ENCODE measurements at places on chromosomes 1 and 21.

GRCh38 chr1:1602304-1602967 lies 2.5 kb upstream of the FNDC10 start:
- DNase-seq: no peak

DNA sequence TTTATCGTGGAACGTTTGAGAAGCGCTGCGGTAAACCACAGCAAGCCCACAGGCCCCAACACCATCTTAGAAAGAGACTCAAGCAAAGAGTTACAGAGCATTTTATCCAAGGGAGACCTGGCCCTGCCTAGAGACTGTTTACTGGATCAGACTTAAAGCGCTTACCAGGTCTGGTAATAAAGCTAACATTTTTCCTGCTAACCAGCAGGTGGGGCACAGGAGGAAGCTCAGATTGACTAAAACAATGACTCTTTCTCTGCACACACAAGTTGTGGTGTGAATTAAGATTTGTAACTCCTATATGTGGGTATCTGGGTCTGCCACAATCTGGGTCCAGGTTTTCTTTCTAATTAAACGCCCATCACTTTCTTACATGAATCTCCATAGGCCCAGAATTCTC lies 136.5 kb upstream of the ETS2 start:
- no peak for DNase-seq

DNA sequence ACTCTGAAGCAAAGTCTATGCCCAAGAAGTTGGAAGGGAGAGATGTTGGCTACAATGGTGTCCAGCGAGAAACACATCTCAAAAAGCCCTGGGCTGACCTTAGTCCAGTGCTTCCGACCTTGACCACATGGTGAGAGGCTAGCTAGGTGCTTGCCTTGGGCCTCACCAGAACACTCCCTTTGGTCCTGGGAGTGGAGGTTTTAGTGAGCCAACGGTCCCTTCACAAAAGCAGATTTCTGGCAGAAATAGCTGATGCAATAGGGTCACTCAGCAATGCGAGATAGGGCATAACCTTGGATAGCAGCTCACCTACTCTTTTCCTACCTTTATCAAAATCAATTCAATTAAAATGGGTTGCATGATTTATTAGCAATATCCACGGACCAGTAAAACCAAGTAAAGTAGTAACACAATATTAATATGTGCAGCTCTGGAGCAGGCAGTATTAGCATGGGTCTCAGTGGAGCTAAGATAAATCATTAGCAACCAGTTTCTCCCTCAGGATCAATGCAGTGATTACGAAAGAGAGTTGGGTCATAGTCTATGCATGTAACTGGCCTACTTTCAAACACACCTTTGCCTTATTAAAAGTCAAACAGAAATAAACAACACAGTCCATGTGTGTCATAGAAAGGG lies 1.9 kb downstream of the SLC30A10 start:
- DNase-seq: no peak

GRCh38 chr1:48109390-48110013 lies 112.3 kb upstream of the TRABD2B start:
- peak; percentile 30 for DNase-seq

GRCh38 chr1:248704606-248705005 lies 2.0 kb upstream of the OR14I1 start:
- no peak for DNase-seq

- DNase-seq: no peak
Measured at GRCh38 chr1:200367841-200368534, 41.8 kb downstream of the ZNF281 start.

GRCh38 chr1:72224506-72224905 lies 57.8 kb downstream of the NEGR1 start:
- DNase-seq: no peak

- DNase-seq: no peak
Measured at GRCh38 chr1:70318191-70318590, 36.3 kb downstream of the ANKRD13C start.

GRCh38 chr1:25090707-25091422 lies 141.4 kb downstream of the SYF2 start:
- no peak for DNase-seq

- DNase-seq: peak; percentile 86
Measured at GRCh38 chr1:37764888-37765441, at the start of gene EPHA10. Gene EPHA10, minus strand, starts transcription at chr1:37765120. Its CDS starts 54 bp downstream, at chr1:37765066.

- DNase-seq: peak; percentile 15
Measured at GRCh38 chr1:47388891-47389238, 27.2 kb upstream of the FOXE3 start.

GRCh38 chr1:116020668-116021272 lies 44.5 kb downstream of the SLC22A15 start:
- peak; percentile 20 for DNase-seq

DNA sequence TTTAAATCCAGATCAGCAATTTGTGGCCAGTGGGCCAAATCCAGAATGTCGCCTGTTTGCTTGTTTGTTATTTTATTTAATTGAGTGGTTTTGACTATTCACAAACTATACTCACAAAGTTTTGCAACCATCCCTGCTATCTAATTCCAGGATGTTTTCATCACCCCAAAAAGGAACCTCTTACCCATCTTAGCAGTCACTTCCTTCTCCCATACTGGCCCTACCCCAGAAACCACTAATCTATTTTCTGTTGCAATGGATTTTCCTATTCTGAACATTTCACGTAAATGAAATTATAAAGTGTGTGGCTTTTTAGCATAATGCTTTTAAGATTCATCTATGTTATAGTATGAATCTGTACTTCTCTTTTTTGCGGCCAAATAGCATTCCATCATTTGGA lies 41.3 kb downstream of the WDTC1 start:
- no peak for DNase-seq

- DNase-seq: no peak
Measured at GRCh38 chr1:177137814-177138213, 26.7 kb downstream of the ASTN1 start.

DNA sequence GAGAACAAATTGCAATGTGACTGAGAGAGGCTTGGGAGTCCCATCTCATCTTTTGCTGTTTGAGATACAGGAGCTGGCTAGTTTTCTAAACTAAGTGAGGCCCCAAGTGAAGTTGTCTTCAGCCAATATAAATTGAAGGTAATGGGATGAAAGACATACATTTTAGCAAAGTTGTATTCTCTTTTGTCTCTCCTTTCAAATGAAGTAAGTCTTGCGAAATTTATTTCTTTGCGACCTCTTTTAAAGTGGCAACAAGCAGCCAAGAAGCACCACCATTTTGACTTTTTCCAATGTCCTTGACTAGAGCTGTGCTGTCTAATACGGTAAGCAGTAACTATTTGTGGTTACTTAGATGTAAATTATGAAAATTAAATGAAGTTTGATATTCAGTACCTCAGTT lies 385.7 kb downstream of the USP25 start:
- no peak for DNase-seq

- no peak for DNase-seq
Measured at GRCh38 chr1:157862114-157863070, 20.8 kb upstream of the CD5L start.

Measured in NCI-H1092 (cell line).